ENCODE measurements at places on chromosomes 7 and 10.

GRCh38 chr7:25849500-25850184 lies 302.4 kb upstream of the NFE2L3 start:
- no peak for DNase-seq

GRCh38 chr7:134512271-134512670 lies 15.1 kb upstream of the AKR1B10 start:
- no peak for DNase-seq

DNA sequence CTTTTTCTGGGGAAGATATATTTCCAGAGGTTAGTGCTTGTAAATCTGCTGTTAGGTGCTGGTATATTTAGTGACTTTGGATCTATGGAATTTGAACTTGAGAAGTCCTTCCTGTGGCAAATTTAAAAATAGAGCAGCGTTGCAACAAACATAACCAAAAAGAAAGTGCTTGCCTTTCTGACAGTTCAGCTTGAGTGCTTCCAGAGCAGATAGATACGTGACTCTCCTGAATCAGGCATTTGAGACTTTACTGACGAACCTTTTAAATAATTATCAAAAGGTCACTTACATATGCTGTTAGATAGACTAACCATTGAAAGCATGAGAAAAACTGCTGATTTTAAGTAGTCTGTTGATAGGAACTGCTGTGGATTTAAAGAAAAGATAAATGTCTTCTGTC lies 387.5 kb upstream of the LRRTM3 start:
- DNase-seq: no peak

DNA sequence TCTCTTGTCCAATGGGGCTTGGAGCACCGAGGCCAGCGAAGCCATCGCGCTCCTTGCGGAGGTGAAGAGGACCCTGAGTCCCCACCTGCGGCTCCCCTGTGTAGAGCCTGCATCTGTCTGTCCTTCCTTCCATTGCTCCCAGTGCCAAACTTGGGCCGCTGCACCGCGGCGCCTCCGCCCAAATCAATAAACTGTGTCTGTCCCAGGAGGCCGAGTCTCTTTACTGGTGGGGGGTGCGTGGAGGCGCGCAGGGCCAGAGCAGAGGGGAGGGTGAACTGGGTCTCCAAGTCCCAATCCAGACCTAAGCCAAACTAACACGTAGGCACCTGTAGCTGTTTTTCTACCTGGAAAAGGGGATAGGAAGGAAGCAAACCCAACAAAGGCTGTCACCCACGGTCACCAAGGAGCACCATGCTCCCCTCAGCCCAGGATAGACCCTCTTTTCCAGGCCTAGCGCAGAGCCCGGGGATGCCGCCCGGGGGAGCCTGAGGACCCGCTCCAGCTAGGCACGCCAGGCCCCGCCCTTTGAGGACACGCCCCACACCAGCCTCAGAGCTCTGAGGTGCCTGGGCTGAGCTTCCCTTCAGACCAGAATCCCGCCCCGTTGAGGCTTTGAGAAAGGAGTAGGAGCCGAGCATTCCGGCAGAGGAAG lies 1.2 kb upstream of the CHAT start:
- DNase-seq: no peak

GRCh38 chr7:138926241-138926612 lies 55.0 kb downstream of the KIAA1549 start:
- no peak for DNase-seq

DNA sequence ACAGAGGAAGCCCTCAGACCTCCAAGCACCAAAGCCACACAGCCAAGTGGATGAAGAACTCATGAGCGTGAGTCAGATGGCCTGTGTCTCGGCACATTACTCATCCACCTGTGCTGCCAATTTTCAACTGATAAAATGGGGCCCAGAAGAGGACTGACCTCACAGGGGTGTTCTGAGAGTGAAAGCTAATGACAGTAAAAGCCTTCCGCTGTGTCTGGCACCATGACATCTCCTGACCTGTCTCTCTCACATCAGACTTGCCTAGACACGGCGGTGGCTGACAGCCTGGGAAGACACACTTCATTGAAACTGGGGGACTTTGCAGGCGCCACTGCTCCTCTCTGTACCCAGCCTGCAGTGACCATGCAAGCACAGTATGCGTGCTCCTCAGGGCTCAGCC lies 8.3 kb upstream of the SLC18A3 start:
- DNase-seq: no peak

DNA sequence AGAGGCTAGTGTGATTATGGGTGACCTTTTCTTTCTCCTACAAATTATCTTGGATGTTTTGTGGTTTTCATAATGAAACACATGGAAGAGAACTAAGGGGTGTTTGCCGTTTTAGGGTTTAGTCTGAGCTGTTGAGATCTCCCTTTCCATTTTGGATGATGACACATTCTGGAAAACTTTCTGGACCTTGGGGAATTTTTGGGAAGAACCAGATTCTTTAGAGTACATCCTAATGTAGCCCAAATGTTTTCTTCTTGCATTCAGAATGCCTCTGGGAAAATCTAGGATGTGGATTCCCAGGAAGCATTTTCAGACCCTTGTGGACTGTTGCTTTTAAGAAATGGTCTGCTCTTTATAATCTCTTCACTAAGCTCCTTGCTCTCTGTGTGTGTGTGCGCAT lies 165.7 kb downstream of the SORCS3 start:
- DNase-seq: no peak

DNA sequence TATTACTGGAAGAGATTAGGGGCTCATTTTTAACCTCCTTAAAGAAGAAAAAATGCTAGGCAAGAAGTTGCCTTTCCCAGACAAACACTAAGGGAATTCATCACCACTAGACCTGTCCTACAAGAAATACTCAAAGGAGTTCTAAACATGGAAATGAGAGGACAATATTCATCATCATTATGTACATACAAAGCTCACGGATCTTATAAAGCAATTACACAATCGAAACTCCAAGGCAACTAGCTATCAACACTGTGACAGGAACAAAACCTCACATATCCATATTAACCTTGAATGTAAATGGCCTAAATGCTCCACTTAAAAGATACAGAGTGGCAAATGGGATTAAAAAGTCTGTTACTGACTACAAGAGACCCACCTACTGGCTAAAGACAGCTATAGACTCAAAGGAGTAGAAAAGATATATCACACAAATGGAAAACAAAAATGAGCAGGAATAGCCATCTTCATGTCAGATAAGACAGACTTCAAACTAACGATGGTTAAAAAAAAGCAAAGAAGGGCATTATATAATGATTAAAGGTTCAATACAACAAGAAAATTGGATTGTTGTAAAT lies 246.6 kb downstream of the ADRA2A start:
- DNase-seq: no peak

- no peak for DNase-seq
These were observed 38.1 kb downstream of the FAM107B start for GRCh38 chr10:14736600-14737081.

- no peak for DNase-seq
These were observed 750.1 kb downstream of the MAGI2 start for GRCh38 chr7:78703391-78703790.

DNA sequence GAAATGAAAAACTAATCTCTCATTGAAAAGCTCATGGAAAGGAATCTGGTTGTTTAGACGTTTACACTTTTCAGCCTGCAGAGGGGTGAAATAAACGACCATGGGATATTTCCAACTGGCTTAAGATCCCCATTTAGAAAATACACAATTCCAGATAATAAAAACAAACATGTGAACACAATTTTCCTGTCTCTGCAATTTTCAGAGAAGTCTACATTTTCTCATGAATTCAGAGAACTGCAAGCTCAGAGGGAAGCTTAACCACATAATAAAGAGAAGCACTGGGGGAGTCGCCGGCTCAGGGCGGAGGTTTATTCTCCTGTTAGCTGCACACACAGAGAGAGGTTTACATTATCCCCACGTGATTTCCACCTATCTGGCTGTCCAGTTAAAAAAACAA lies 215.2 kb downstream of the FANK1 start:
- DNase-seq: no peak

DNA sequence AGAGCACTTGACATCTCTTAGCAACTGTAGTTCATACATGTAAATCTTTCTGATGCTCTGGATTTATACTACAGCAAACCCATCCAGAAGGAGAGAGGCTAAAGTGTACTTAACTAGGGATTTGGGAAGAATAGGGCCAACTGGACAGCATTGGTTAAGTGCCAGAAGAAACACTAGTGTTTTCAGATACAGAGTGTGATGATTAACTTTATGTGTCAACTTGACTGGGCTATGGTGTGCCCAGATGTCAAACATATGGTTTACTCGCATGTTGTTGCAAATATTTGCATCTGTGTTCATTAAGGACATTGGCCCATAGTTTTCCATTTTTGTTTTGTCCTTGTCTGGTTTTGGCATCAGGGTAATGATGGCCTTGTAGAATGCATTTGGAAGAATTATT lies 384.7 kb upstream of the KCND2 start:
- no peak for DNase-seq

DNA sequence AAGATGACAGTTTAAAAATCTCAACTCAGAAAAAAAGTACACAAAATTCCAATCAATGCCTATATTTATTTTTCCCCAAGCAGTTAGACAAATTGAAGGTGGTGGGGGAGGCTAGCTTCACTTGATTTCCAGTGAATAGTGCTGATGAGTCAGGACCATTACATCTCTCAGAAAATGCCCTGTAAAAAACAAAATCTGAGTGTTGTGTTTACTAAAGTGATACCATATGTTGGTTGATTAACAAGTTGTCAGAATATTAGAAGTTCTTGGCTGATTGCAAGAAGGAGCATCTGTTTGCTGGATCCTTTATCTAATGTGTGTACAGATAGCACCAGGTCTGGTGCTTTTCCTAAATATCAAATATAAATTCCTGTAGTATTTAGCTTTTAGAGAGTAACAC lies 31.3 kb upstream of the KIAA1217 start:
- DNase-seq: no peak

DNA sequence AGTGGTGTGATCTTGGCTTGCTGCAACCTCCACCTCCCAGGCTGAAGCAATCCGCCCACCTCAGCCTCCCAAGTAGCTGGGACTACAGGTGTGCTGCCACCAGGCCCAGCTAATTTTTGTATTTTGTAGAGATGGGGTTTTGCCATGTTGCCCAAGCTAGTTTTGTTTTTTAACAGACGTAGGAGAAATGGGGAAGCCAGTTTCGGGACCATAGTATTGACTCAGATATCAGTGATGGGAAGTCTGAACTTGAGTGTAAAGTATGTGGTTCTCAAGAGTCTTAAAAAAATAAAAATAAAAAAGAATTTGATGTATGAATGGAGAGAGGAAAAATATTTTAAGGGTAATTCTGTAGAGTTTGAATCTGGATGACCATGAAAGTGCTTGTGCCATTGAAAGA lies 34.2 kb downstream of the SP4 start:
- no peak for DNase-seq

DNA sequence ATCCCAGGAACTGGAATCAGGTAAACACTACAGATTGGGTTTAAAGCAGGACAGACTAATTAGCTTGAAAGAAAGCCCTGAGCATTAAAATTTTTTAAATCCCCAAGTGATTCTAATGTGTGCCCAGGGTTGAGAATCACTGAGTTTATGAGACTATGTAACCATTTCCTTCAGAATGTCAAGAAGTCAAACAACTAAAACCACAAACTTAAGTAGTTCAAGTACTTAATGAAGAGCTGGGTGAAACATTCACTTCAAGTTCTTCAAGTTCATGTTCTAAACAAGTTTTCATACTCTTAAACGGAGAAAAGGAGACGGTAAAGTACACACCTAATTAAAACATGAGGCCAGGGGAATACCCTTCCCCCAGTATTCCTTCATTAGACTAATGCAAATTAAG lies 28.2 kb upstream of the TLL2 start:
- no peak for DNase-seq

- no peak for DNase-seq
These were observed 80.4 kb upstream of the MGMT start for GRCh38 chr10:129386415-129387257.
